ENCODE measurements at places on chromosomes 7 and 10.

DNA sequence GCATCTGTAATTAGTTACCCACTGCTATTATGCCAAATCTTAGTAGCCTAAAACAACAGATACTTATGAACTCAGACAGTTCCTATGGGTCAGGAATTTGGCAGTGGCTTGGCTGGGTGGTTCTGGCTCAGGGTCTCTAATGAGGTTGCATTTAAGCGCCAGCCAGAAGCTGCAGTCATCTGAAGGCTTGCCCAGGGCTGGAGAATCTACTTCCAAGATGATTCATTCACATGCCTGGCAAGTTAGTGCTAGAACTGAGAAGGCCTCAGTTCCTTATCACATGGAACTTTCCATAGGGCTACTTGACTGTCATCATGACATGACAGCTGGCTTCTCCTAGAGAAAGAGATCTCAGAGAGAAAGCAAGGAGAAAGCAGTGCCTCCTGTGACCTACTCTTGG is 121.3 kb downstream of the AVL9 start:
- no peak for DNase-seq

DNA sequence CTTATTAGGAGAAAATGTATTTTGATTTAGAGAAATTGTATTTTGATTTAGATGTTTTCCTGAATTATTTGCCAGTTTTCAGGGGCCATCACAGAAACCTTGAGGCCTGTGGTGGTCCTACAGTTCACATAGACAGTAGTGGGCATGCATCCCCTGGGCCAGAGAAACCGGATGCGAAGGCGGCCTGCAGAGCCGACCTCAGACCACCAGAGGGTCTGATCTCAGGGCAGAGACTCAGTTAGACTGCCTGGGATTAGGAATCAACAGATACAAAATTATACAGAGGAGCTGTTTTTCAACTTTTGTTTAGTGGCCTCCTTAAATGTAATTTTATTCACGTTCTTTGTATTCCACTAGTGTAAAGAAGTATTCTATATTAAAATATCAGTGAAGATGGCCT is 158.4 kb downstream of the PAXIP1 start:
- DNase-seq = no peak

DNA sequence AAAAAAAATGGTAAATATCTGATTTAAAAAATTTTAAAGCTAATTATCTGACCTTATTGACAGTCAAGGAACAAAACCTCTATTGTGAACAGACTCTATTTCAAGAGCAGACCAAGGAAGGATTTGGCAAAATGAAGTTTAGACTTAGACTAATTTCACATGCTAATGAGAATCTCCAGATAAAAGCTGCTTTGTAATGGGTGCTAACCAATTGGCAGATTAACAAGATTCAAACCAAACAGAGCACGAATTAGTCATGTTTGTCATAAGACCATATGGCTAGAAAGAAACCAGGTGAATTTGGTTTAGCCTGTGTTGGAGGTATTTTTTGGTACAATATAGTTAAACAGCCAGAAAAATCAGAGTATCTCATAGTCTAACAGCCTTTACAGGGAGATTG is 429.1 kb upstream of the NFE2L3 start:
- DNase-seq = no peak

DNA sequence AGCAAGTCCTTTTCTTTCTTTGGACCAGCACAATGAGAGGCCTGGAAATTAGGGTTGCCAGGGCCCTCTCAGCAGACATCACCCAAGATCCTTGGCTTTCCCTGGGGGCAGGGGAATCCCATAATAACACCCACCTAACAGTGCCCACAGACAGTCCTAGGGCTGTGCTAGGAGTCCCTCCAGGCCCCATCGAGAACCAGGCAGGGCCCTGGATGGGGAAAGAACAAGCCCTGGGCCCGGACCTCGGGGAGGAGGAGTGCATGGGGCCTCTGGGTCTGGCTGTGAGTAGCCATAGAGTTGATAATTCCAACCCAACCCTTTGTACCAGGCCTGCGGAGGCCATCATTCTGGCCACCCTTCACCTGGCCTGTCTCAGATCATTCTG is 201.2 kb upstream of the ZMIZ1 start:
- no peak for DNase-seq

DNA sequence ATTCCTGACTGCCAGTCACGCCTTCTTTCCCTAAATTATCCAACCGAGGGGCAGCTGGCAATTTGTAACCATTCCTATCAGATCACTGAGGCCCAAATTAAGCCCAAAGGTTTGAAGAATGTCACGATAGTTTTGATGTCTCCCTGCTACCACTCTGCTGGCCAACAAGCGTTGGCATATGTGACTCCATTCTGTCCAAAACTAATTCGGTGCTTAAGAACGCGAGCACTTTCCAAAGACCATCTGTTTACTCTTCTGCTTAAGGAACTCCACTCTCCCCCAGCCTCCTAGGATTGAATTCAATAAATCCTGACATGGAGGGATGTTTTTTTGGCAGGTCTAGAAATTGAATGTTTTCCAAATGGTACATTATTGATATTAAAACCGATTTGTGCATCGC is 131.5 kb upstream of the CTBP2 start:
- no peak for DNase-seq

DNA sequence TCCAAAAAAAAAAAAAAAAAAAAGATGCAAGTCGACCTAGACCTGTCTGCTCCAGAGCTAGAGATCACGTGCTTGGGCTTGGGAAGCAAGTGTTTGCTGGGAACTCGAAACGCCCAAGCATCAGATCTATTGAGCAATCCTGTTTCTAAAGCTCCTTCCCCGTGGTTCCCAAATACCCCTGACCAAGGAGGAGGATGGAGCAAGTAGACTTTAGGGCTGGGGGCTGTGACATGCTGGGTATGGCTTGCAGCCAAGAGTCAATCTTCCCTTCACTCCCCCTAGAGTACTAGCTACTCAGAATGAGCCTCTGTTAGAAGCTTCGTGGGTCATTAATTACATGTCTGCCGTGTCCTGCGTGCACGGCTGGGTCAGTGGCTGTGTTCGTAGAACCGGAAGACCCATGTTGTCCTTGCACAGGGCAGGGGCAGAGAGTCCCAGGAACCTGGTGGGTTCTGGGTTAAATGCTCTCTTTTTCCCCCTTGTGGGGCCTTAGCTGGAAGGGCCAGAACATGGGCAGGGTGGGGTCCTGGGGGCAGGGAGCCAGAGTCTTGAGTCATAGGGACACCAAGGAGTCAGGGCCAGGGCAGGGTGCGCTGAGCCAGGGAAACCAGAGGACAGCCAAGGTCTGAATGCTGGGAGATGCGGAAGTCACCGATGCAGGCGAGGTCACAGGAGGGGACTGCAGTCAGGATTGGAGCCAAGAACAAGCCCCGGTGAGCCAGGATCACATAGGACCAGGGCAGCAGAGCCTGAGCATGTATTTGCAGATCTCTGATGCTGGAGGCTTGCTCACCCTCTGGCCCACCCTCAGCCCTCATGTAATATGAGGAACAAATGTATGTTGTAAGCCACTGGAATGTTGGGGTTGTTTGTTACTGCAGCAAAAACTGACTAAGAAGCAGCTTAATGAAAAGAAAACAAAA is 34.6 kb upstream of the TPST1 start:
- no peak for DNase-seq

DNA sequence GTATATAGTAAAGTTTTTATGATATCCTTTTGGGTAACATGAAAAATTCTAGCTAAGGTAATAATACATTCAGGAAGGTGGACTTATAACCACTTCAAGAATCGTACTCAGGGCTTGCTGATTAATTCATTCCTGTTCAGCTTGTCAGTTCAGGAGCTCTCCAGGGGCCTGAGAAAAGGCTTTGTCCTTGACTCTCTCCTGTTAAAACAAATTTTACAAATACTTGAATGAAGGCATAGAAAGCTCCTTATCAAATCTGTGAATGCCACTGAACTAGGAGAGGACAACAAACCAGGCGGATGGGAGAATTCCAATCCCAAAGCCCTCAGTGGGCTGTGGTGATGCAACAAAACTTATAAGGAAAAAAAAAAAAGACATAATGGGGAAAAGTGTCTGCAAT is 354.5 kb upstream of the ZMIZ1 start:
- no peak for DNase-seq

- no peak for DNase-seq
Measured at GRCh38 chr10:131202990-131203389, 108.5 kb downstream of the TCERG1L start.

DNA sequence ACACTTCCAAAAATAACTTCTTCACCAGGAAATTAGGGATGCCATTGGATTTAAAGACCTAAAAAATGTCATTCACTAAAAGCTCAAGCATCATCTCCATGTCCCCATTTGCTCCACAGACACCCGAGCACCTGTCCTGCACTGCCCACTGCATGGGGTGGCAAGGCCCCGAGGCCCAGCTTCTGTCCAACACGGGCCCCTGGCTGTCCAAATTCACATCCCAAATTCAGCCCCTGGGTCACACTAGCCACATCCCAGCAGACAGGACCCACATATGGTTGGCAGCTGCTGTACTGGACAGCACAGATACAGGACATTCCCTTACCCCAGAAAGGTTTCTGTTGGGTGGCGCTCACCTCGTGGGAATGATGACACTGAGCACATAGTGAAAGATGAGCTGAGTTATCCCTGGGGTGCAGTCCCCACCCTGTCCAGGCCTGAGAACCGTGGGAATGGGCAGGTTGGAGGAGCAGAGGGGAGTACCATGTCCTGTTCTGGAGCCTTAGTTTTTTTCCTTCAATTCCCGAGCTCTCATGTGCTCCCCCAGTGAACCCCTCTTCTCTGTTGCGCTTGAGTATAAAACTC is 55.3 kb downstream of the CSGALNACT2 start:
- DNase-seq = no peak

DNA sequence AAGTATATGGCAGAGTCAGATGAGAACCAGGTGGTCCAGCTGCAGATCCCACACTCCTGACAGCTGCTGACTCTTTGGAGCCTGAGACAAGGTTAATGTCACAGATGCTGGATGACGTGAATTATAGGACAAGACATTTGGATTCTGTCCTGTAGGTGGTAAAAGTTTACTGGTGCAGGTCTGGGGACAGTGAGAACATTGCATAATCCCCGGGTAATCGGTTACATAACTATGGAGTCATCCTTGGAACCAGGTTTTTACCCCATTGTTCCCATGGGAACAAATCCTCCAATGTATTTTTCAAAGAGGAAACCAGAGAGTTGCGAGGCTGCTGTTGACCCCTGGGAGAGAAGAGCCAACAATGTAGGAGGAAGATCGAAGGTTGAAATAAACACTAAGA is 27.5 kb upstream of the ZCCHC24 start:
- DNase-seq = no peak

- DNase-seq = no peak
Measured at GRCh38 chr7:39415091-39415787, 151.0 kb upstream of the YAE1 start.

DNA sequence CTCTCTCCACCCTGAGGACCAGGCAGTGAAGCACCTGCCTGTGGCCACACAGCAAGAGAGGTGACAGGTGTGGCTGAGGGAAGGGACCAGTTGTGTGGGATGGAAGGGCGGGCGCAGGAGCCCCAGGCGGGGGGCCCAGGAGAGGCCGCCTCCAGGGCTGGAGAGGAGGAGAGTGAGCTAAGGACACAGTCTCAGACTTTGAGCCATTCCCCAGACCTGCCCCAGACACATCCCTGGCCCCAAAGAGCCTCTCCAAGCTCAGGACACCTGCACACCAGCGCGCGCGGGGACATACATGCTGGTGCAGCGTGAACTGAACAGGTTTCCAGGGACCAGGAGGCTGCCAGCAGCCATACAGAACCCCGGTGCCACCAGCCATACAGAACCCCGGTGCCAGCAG is 237.3 kb downstream of the MAD1L1 start:
- DNase-seq = no peak

DNA sequence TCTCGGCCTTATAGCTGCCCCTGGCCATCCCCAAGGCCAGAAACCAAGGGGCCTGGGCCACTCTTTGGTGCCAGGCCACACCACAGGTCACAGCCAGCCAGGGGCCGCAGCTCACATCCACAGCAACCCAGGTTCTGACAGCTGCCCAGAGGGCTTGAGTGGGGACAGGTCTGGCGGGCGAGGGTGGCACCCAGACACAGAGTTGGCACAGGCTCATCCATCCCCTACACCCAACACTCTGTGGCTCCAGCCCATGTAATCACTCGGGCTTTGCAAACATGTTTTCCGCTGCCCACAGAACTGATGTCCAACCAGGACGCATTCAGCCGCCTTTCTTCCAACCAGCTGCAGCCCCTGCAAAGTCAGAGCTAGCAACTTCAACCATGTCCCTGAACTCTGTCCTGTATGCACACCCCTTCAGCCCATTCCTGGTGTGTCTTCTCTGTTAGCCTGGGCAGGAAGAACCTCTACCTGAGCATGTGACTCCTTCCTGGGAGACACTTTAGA is 57.7 kb upstream of the PPP2R2D start:
- DNase-seq = no peak

GRCh38 chr7:133560900-133561299 is 308.0 kb downstream of the EXOC4 start:
- no peak for DNase-seq

GRCh38 chr7:2019711-2020511 is 212.8 kb downstream of the MAD1L1 start:
- peak; percentile 29 for DNase-seq

DNA sequence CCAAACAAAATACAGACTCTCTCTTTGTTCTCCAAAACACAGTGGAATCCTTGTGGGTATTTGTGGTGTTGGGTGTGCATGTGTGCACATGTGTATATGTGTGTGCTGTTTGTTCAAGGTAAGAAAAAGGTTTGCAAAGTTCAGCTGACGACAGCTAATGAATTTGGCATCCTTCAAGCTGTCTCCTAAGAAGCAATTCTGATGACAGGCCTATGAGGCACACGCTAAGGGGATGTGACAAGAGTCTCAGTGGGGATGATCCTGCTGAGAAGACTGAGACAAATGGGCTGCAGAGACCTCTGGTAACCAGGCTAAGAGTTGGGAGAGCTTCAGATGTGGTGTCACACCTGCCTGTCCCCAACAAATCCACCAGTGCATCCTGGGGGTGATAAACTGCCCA is 26.5 kb upstream of the CELF2 start:
- no peak for DNase-seq

DNA sequence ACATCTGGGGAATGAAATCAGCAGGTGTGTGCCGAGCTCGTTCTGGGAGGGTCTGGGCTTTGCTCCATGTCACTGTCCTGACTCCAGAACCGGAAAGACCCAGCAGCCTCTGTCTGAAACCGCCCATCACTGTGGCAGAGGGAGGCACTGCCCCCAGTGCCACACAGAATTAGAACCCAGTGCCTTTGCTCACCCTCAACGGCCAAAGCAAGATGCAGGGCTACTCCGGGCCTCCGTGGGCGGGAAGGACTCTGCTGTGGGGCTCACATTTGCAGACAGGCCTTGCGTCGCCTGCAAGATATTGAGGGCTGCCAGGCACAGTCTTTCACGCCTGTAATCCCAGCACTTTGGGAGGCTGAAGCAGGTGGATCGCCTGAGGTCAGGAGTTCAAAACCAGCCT is 219.2 kb upstream of the PPP2R2D start:
- DNase-seq = no peak

Data from activated gamma-delta T cell treated with Interleukin-2 at 50 U/mL for 16 hours (primary cell).